ENCODE measurements at places on chromosomes 6 and 20.

- DNase-seq: peak; percentile 56
These were observed 112.6 kb upstream of the RALGAPA2 start for GRCh38 chr20:20824924-20825584.

- DNase-seq: no peak
These were observed 17.8 kb upstream of the HELZ2 start for GRCh38 chr20:63591786-63592355.

GRCh38 chr6:75437421-75437891 is 56.1 kb downstream of the FILIP1 start:
- no peak for DNase-seq

DNA sequence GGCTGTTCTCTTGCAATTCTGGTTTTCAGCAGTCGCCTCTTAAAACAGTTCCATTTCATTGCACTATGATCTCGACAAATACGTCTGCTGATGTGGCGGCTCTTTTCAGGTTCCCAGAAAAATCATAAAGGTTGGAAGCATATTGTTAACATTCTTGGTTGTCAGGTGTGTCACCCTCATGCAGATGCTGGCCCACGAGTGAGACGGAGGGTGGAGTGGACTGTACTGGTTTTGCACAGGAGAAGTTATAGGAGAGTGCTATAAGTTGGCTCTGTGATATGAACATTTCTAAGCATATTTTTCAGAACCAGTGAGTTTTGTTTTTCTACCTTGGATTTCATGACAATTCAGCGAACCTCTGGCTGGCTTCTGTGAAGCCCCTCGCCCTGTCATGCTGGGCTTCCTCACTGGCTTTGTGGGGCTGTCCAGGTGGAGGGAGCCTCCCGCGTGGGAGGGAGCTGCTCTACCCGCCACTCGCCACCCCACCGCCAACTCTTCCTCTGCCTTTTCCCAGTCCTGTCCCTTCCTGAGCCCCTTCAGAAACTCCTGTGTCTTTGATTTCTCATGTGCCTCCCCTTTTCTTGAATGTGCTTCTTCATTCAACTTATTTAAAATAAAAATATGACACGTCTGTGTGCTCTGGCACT is 10.6 kb downstream of the IRF4 start:
- no peak for DNase-seq

- no peak for DNase-seq
These were observed 839.4 kb downstream of the MAFB start for GRCh38 chr20:39849664-39850063.

DNA sequence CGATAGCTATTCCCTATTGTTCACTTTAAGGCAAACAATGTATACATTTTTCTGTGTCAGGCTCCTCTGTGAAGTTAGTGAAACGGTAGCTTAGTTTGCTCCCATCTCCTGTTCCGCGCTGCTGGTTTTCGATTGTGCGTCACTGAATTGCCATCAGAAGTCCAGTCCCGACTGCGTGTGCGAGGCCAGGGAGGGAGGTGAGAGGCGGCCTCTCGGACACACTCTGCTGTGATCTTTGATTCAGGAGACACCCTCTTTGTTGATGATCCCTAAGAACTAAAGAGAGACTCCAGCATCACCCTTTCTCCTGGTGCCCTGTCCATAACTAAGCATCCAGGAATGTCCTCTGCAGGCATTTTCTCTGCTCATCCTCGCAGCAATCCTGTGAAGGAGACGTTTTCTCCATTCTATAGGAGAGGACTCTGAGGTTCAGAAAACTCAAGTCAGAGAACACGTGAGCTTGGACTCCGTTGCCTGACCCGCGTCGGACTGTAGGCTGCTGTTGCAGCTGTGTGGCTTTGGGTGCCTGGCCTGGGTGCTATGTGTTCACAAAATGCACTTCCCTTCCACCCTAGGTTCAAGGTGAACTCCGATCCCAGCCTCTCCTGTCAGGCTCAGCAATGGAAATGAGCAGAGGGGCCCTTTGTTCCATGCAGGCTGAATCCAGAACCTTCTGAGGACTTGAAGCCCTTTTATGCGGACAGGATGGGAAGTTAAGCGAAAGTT is 24.1 kb upstream of the UNC93A start:
- DNase-seq: no peak

DNA sequence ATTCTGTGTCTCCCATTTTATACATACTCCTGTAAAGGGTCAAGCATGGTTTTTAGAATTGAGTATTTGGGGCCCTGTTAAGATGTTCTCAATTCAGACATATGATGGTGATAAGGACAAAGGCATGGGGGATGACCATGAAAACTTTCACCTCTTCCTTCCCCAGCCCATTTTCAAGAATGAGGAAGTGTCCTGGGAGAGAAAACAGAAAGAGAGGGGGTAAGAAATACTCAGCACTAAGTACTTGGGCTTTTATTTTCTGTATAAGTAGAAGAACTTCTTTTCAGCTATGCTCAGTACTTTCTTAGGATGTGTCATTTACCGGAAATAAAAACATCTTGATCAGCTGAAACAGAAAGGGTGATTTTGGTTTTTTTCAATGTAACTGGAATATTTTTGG is 10.9 kb upstream of the MBOAT1 start:
- no peak for DNase-seq

DNA sequence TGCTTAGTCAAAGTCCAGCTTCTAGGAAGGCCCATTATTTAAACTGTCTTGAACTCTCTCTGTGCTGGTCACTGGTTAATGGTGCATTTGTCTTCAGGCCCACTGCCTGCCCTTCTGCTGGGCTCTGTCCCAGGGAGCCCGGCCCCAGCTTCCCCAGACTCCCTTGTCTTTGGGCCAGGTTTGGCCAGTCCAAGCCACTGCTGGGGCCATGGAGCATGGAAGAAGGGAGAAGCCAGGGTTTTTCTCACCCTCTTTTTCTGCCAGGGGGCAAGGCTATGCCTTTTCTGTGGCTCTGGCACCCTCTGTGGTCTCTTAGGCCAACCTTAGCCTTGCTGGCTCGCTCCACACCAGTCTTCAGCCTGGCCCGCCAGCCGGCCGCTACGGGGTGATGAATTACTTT is 390.0 kb upstream of the SULF2 start:
- DNase-seq: no peak
